Stimulated activated CD4-positive, alpha-beta T cell treated with anti-CD3 and anti-CD28 coated beads, Interleukin-15, amount 100 ng/mL, for 1 hour (primary cell): ENCODE measurements at places on chromosomes 7 and 10.

- peak; percentile 18 for DNase-seq
Observed at GRCh38 chr7:28180364-28181147, at the start of gene JAZF1. JAZF1 (minus strand) TSS chr7:28180795.

- no peak for DNase-seq
Observed at GRCh38 chr10:96257944-96258343, 13.4 kb downstream of the BLNK start.

GRCh38 chr10:6337382-6337781, 134.7 kb downstream of the PFKFB3 start:
- no peak for DNase-seq

GRCh38 chr7:49400891-49401550, 372.4 kb upstream of the VWC2 start:
- no peak for DNase-seq
